ENCODE measurements at places on chromosomes 12 and 14. TPM values are rescaled to one million over a fixed set of nuclear protein-coding genes. Genes with fewer than 3 reads are reported as not detected.

The CACNB3 gene
- 41.6 TPM for total RNA-seq

The GPRC5A gene
- total RNA-seq = 3.1 TPM

The EEF1AKMT3 gene
- 10.3 TPM for total RNA-seq

The GPR68 gene
- 23.2 TPM for total RNA-seq

The PCED1B gene
- total RNA-seq = not detected

The IFNG-AS1 gene
- not detected for total RNA-seq

The P2RX2 gene
- total RNA-seq = not detected

Measured in smooth muscle cell of trachea (primary cell).